ENCODE measurements at places on chromosomes 2 and 18. TPM values are rescaled to one million over a fixed set of nuclear protein-coding genes. Genes with fewer than 3 reads are reported as not detected.

- no peaks in the 10 kb centered on the region for H3K36me3 ChIP-seq
- no peak overlapping the region for H3K4me3 ChIP-seq
- DNase-seq: no peak
- no peaks in the 10 kb centered on the region for H3K4me1 ChIP-seq
- H3K27ac ChIP-seq: no peak overlapping the region
Measured at GRCh38 chr2:71683070-71683469, 229.7 kb downstream of the DYSF start.

GRCh38 chr2:233794128-233794658 is 16.1 kb downstream of the MROH2A start:
- DNase-seq: no peak
- no peaks in the 10 kb centered on the region for H3K36me3 ChIP-seq
- no peaks in the 10 kb centered on the region for H3K4me1 ChIP-seq

- no peak for DNase-seq
- no peak overlapping the region for H3K27ac ChIP-seq
- H3K36me3 ChIP-seq: no peaks in the 10 kb centered on the region
- H3K27me3 ChIP-seq: no peaks in the 10 kb centered on the region
Measured at GRCh38 chr2:110816404-110817365, 84.3 kb downstream of the ACOXL start.

- no peaks in the 10 kb centered on the region for H3K36me3 ChIP-seq
- H3K4me3 ChIP-seq: peak overlapping the region; percentile 24
- H3K27me3 ChIP-seq: no peaks in the 10 kb centered on the region
- no peak for DNase-seq
Measured at GRCh38 chr18:9743200-9744016, 35.3 kb downstream of the RAB31 start.

RGPD4 gene
- 0.17 TPM for total RNA-seq

- H3K36me3 ChIP-seq: no peaks in the 10 kb centered on the region
- H3K4me3 ChIP-seq: peak overlapping the region; percentile 50
- DNase-seq: peak; percentile 92
- peaks cover 2% of the 10 kb centered on the region for H3K4me1 ChIP-seq
- H3K27me3 ChIP-seq: no peaks in the 10 kb centered on the region
- peak overlapping the region; percentile 90 for H3K27ac ChIP-seq
Measured at GRCh38 chr2:178414266-178415247, 36.4 kb downstream of the PRKRA start.

GRCh38 chr2:12732651-12733050 is 15.9 kb downstream of the TRIB2 start:
- no peaks in the 10 kb centered on the region for H3K36me3 ChIP-seq
- H3K4me1 ChIP-seq: peaks cover 6% of the 10 kb centered on the region
- H3K27me3 ChIP-seq: no peaks in the 10 kb centered on the region

FAM117B gene
- total RNA-seq: 27.5 TPM

C2orf66 gene
- total RNA-seq: 0.32 TPM

DNA sequence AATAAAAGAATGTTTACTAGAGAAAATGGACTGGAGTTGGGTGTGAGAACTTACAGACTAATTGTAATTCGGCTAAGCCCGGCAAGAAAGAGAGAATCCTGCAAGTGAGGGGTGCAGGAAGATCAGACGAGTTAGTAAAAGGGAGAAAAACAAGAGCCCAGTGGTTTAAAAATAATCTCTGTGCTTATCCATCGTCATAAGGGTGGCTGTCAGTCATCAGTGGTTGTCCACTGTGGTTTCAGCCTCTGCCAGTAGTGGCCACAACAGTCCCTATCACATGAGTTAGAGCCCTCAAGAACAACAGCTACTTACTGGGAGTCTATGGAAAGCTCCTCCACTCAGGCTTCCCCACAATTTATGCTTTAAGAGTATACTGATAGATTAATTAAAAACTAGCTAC is 239.8 kb downstream of the SETBP1 start:
- no peaks in the 10 kb centered on the region for H3K4me1 ChIP-seq
- no peaks in the 10 kb centered on the region for H3K27me3 ChIP-seq
- no peak overlapping the region for H3K27ac ChIP-seq
- H3K4me3 ChIP-seq: no peak overlapping the region
- DNase-seq: no peak

DSG1 gene
- 5.5 TPM for total RNA-seq
